ENCODE measurements at places on chromosomes 13 and 19.

DNA sequence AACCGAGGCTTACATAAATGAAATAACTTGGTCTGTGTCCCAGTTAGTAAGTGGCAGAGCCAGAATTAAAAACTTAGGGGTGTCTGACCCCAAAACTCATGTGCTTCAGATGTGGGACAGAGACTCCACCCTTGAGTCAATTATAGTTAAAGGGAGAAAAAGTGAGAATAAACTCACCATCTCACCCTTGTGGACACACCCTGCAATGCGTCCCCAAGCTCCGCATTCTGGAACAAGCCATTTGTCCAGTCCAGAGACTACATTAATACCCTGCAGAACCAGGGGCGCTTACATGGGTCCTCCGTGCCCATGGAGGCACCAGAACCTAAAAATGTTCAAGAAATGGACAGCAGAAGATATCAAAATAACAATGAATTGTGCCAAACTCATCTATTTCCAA is 207.0 kb upstream of the ZNF507 start:
- no peak for DNase-seq

DNA sequence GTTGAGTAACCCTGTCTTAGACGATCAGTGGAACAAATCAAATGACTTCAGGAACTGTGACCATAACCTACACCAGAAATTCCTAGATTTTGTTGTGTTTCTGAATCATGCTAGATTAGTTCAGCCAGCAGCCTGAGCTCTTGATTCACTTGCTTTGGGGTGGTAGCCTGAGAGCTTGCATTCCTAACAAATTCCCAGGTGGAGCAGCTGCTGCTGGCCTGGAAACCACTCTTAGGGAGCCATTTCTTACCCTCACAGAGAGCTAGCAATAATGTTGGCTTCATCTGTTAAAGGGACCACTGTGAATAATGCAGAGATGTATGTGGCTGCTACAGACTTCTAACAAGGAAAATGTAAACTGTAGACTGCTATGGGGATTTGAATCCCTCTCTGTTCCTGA is 388.1 kb upstream of the PRR20A start:
- DNase-seq: no peak

GRCh38 chr19:35608251-35608650 is 4.3 kb upstream of the HAUS5 start:
- no peak for DNase-seq

- DNase-seq: no peak
These were observed 113.2 kb downstream of the MYCBP2 start for GRCh38 chr13:77213644-77214043.

- no peak for DNase-seq
These were observed 11.6 kb downstream of the ZNF57 start for GRCh38 chr19:2912306-2912705.

- no peak for DNase-seq
These were observed 61.1 kb upstream of the GPR12 start for GRCh38 chr13:26821672-26822071.

DNA sequence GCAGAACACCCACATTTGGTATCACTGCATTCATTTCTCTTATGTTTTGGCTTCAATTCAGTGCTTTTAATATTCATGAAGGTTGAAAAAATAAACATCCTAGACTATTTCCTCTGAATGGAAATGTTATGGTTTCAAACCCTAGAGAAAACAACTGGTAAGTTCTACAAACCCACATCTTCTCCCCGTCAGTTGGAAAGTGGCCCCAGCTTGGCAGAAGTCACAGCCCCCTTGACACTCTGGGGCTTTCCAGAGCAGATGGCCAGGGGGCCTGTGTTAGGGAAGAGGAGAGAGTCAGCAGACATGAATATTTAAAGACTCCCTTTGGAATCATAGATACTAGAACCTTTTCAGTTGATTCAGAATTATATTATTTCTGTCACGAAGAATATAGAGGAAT is 123.9 kb downstream of the SHISA2 start:
- DNase-seq: no peak

GRCh38 chr19:49793561-49793840 is 19.6 kb downstream of the FUZ start:
- DNase-seq: no peak

DNA sequence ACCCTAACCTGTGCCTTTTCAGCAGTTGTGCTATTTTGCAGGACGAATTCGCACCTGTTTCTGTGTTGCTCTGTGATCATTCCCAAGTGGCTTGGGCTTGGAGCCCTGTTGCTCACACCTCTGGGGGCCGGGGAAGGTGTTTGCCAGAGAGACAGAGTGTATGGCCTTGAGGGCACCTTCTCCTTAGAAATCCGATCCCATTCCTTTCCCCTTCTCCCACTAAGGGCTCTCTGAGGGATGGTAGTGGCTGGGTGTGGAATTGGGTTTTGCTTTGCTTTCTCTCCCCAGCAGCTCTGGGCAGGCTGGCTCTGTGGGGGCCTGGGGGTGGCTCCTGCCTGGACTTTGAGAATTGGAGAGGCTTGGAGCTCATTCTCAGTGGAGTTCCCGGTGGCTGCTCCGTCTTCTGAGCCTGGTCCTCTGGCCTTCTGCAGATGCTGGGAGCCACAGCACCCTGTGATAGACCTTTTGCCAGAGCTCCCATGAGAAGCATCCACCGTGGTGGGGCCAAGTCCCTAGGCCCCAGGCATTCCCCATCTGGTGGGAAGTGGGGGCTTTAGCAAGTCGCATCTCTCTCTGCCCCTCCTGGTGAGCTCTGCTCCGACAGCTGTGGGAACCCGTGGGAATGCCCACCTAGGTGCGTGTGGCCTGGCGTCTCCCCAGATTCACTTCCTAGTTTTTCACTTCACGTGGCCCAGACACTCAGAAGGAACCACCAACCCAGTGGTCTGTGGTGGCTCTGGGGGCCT is 26.1 kb downstream of the ATP11A start:
- DNase-seq: no peak

DNA sequence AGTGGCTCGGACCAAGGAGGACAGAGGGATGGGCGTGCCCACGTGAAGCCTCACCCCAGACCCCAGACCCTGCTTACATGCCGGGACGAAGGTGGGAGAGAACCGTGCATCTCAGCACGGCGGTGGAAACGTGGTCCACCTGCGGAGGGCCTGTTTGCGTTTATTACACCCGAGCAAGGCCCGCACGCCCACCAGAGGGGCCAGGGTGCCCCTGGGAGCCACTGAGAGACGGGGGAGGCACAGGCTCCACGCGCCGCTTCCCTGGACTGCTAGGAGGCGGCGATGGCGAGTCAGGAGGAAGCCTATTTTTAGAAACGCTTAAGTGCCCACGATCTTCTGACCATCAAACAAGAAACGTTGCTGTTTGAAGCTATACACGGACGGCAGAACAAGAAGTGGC is 80.7 kb downstream of the ATP11A start:
- no peak for DNase-seq

GRCh38 chr19:28549680-28550277 is 663.2 kb downstream of the UQCRFS1 start:
- no peak for DNase-seq

DNA sequence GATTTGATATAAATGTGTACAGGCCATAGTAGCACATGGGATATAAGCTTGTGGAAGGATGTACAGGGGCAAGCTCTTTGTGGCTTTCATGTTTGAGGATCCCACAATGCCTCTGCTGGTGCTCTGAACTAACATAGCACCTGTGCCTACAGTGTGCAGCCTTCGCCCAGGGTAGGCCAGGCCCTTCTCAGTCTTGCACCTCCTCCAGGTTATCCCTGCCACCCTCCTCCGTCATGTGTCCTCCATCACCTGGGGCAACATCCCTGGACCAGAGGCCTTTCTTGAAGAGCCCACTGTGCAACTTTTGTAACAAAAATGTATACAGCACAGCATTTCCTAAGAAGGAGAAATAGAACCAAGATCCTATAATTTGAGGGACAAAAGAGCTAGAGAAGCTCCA is 306.8 kb downstream of the IRS2 start:
- no peak for DNase-seq

DNA sequence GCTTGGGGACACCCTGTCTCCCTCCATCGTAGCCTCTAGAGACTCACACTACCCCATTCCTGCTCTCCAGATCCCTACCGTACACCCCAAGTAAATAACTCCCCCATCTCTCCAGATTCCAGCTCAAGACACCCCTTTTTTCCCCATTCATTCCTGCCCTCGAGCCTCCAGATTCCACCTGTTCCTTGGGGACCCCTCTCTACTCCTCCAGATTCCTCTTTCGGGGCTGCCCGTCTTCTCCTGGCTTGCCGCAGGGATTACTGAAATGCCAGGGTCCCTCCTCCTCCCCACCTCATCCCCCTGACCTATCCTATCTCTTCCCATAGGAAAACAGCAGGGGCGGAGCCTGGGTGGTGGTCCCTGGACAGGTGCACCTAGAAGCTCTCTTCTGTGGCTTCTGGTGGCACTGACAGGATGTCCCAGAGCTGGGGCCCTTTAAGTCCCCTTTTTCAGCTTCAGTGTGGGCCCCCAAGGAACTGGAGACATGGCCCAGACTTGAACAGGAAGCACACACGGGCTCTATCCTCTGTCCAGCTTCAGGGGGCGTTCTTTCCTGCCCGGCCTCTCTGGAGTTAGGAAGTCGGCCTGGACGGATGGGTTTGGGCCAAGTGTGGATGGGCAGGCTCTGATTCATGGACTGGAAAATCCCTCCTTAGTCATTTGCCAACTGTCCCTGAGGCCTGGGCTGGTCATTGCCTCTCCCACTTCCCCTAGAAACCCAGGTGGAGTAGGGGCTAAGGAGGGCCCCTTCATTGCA is 1.2 kb downstream of the ZSWIM4 start:
- no peak for DNase-seq

DNA sequence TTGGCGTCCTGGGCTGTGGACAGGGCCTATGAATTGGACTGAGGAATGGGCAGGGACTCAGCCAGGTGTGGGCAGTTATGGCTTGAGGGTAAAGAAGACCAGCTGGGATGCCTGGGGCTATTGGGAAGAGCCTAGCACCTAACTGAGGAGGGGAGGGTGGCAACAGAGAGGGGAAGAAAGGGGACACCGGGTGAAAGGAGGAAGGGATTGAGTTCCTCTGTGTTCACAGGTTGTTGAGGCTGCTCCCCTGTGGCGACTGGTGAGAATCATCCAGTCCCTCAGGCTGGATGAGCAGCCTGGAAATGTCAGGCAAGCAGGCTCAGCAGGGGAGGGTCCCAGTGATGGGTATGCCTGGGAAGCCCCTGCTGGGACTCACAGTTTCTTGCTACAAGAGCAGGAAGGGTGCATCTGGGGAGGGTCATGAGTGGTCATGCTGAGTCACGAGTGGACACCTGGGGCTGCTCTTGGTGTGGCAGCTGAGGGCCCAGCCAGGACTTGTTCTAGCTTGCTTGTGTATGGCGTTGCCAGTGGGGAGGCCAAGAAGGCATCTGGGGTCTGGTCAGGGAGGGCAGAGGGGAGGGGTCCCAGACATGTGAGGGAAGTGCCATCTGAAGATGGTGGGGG is 1.4 kb downstream of the ZNF324 start:
- no peak for DNase-seq

DNA sequence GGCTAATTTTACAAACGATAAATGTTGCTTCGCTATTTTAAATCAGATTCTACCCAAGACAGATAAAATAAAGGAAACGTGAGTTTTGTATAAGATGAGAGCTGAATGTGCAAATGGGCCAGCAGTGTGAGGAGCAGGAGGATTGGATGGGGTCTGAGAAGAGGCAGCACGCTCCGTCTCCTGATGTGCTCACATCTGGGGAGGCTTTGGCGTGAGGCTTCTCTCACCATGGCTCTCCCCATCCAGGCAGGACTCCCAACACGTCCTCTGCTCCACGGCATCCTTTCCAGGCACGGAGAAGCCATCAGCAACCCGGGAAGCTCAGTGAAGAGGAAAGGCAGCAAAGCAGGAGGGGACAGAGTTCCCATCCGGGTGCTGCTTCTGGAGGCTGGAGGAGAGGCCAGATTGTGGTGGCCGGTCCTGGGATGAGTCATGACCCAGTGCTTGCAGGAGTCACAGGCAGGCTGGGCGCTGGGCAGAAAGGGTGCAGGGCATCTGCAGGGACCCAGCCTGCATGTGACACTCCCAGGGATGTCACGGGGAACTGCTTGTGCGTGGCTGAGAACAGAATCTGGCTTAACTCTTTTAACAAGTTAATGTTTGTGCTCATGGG is 47.5 kb downstream of the ZNF536 start:
- DNase-seq: no peak

- no peak for DNase-seq
These were observed 24.1 kb upstream of the SLITRK1 start for GRCh38 chr13:83906240-83906820.

- no peak for DNase-seq
These were observed 70.3 kb downstream of the FNDC3A start for GRCh38 chr13:49046002-49046401.

DNA sequence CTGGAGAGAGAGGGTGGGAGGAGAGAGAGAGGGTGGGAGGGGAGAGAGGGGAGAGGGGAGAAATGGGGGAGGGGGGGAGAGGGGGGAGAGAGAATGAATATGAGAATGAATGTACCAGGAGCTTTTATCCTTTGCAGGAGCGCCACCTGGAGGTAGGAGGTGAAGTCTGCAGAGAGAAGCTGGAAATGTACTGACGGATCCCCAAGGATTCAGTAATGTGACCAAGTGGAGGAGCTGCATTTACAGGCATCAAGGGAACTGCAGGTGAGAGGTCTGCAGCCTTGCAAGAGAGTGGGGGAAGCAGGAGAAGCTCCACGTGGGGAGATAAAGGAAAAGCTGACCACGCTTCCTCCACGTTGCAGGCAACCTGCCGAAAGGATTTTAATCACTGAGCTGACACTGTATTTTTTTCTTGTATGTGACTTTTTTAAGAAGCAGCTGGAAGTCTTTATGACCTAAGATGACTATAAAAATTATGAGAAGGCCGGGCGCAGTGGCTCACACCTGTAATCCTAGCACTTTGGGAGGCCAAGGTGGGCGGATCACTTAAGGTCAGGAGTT is 33.7 kb downstream of the VSTM1 start:
- peak; percentile 6 for DNase-seq

- no peak for DNase-seq
These were observed 3.6 kb downstream of the POP4 start for GRCh38 chr19:29609636-29610035.

DNA sequence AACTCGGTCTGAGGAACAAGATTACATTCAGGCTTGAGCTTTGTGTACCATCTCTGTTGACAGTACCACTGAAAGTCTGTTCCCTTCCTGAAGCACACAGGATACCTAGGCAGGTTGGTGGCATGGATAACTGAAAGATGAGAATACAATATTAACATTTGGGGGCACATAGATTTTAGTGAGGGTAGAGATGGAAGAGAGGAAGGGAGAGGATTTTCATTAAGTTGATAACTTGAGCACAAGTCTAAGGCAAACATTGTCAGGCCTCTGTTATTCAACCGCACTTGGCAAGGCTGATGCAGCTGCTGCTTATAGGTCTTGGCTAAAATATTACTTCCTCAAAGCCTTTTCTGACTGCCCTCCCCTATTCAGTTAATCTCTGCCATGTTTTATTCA is 10.9 kb downstream of the MIR17HG start:
- no peak for DNase-seq

- DNase-seq: no peak
These were observed 17.6 kb downstream of the VSTM2B start for GRCh38 chr19:29543381-29543780.

Data from stimulated activated CD4-positive, alpha-beta T cell treated with anti-CD3 and anti-CD28 coated beads, Interleukin-15, amount 100 ng/mL, for 1 hour (primary cell).